ENCODE measurements at places on chromosomes 5 and 9. TPM values are rescaled to one million over a fixed set of nuclear protein-coding genes. Genes with fewer than 3 reads are reported as not detected.

DNA sequence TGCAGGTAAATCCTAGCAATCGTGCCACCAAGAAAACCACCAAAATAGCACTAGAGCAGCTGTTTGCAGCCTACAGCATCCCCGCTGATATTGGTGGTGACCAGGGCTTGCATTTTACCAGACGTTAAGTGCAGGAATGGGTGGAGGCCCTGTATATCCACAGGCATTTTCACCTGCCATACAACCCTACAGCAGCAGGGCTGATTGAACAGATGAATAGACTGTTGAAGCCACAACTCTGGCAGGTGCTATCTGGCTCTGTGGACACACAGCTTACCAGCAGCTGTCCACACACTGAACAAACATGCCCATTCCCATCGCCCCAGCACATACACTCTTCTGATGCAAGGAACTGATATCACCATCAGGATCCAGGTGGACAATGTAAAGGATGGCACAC lies 154.5 kb upstream of the APC start:
- no peak overlapping the region for H3K4me3 ChIP-seq
- H3K36me3 ChIP-seq = no peaks in the 10 kb centered on the region

- H3K4me3 ChIP-seq = no peak overlapping the region
- peak overlapping the region; percentile 69 for H3K27ac ChIP-seq
- H3K27me3 ChIP-seq = no peaks in the 10 kb centered on the region
- DNase-seq = no peak
Observed at GRCh38 chr9:16710888-16711287, 159.6 kb downstream of the BNC2 start.

DNA sequence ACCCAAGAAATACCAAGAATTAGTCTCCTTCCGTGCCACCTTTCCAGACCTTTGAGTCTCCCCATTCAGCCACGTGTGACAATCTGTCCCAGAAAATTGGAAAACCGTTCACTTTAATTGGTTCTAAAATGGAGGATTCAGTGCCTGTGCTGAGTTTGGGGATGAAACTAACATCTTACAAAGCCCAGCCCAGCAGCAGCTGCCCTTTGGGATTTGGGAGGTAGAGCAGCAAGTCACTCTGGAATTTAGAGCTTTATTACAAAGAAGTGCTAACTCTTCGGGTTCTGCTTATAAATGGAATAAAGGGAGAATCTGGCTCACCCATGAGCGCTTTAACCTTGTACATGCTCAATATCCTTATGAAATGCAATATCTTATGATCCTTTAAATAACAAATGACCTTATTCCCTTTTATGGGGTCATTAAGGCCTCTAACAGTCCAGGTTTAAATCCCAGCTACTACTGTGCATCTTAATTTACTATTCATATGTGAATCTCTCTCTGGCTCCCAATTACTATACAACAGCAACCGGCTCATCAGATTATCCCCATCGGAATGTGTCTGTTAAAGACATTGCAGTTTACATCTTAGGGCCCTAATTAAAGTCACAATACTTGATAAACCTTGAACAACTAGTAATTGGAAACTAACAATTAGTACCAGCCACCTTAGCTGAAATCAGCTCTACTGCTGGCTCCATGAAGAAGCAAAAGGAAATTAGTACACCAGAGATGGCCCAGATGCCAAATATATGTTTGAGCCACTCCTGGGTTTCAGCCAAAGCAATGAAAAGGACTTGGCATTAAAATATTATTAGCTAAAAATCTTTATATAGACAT lies 271.8 kb upstream of the SMARCA2 start:
- DNase-seq = no peak
- no peaks in the 10 kb centered on the region for H3K4me1 ChIP-seq
- H3K4me3 ChIP-seq = no peak overlapping the region
- no peaks in the 10 kb centered on the region for H3K27me3 ChIP-seq

- H3K4me3 ChIP-seq = no peak overlapping the region
- no peak overlapping the region for H3K27ac ChIP-seq
- H3K36me3 ChIP-seq = no peaks in the 10 kb centered on the region
- no peaks in the 10 kb centered on the region for H3K4me1 ChIP-seq
Observed at GRCh38 chr5:87069974-87070608, 197.6 kb upstream of the RASA1 start.

- H3K27me3 ChIP-seq = no peaks in the 10 kb centered on the region
- no peak for DNase-seq
- no peak overlapping the region for H3K4me3 ChIP-seq
Observed at GRCh38 chr9:90343991-90344390, 298.6 kb downstream of the DIRAS2 start.

DNA sequence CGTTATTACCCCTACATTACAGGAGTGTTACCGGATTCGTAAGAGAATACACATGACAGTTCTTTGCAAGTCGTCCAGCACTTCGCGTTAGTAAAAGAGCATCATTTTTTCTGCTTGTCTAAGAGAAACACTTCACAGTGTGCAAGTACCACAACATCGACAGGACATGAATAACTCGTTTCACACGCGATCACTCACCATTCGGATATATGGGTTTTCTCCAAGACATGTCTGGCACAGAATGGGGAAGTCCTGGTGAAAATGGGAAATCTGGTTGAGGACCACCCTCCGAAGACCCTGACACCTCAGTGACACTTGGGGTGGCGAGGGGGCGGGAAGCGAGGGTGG lies 642 bp downstream of the RBM22 start:
- peaks cover 35% of the 10 kb centered on the region for H3K36me3 ChIP-seq
- H3K4me1 ChIP-seq = peaks cover 7% of the 10 kb centered on the region
- peak overlapping the region; percentile 99 for H3K27ac ChIP-seq
- H3K27me3 ChIP-seq = no peaks in the 10 kb centered on the region
- no peak for DNase-seq

DNA sequence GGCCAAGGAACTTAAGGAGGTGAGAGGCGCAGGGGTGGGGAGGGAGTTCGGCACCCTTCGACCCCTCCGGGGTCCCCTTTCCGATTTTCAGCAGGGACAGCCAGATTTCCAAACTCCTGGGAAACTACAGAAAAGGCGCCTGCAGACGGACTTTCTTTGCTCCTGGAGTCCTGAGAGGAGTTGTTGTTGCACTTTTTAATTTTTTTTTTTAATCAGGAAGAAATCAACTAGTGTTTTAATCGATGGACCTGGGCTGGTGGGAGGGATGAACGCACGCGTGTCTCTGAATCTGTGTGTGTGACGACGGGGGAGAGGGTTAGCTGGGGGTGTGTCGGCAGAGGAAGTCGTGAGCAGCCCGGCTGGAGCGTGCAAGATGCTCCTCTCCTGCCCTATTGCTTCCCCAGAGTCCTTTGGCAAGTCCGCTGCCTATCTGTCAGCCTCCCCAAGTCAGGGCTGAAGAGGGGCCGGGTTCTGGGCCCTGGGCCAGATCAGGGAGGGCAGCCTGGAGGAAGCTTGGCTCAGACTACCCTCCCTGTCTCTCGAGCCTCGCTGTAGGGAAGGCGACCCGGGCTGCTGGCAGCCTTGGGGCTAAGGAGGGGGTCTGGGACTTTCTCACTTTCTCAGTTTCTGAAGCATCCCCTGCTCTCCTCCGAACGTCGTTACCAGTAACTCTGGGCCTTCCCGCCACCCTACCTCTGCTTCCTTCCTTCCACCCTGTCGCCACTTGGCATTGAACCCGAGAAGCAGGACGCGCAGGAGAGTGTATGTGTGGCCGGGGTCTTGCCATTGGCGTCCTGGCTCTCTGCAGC lies 731 bp downstream of the PRR16 start:
- H3K27ac ChIP-seq = no peak overlapping the region
- no peaks in the 10 kb centered on the region for H3K36me3 ChIP-seq
- H3K4me3 ChIP-seq = peak overlapping the region; percentile 64
- H3K4me1 ChIP-seq = no peaks in the 10 kb centered on the region

DNA sequence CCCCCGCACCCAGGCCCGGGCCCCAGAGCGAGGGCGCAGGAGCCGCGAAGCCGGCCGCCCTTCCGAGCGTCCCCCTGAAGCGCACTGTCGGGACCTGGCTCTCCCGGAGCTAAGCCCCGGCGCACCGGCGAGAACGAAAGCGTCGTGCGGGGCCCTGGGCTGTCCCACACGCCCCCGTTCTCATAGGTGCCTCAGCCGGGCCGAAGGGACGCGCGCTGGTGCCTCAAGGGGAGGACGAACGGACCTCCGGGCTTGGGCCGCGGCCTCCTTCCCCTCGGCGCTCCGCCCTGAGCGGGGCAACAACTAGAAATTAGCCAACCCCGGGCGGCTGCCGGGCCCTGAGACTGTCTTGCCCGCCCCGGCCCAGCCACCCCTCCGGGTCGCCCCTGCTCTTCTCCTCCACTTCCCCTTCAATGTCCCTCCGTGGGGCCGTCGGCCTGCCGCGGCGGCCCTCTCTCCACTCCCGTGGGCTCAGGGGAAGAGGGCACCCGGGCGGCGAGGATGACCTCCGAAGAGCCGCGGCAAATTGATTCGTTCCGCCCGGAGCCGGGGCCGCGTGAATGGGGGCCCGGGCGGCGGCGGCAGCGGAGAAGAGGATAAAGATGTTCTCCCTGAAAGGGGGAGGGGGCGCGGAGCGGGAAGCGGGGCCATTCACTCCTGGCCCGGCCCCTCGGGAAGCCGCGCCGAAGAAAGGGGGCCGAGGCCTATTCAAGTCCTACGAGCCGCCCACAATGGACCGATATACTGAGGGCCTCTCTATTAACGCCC lies 3.5 kb upstream of the PRDM12 start:
- H3K4me3 ChIP-seq = peak overlapping the region; percentile 31
- peaks cover 98% of the 10 kb centered on the region for H3K27me3 ChIP-seq
- peak; percentile 75 for DNase-seq
- H3K4me1 ChIP-seq = peaks cover 4% of the 10 kb centered on the region

DNA sequence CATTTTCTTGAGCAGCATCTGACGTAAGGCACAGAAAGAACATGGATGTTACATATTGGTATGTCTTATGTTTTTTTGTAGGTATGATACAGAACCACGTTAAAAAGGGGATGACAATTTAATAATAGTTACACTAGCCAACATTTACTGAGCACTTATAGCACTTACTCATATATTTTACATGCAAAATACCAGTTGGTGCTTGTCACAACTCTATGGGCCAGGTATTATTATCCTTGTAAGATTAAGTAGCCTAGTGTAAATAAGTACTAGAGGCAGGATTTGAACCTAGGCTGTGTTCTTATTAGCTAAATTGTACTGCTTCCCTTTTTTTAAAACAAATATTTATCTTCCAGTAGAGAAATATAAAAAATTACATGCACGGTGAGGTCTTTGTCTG lies 83.5 kb downstream of the RANBP17 start:
- H3K27ac ChIP-seq = no peak overlapping the region
- H3K4me3 ChIP-seq = no peak overlapping the region
- no peaks in the 10 kb centered on the region for H3K36me3 ChIP-seq
- H3K27me3 ChIP-seq = no peaks in the 10 kb centered on the region

DNA sequence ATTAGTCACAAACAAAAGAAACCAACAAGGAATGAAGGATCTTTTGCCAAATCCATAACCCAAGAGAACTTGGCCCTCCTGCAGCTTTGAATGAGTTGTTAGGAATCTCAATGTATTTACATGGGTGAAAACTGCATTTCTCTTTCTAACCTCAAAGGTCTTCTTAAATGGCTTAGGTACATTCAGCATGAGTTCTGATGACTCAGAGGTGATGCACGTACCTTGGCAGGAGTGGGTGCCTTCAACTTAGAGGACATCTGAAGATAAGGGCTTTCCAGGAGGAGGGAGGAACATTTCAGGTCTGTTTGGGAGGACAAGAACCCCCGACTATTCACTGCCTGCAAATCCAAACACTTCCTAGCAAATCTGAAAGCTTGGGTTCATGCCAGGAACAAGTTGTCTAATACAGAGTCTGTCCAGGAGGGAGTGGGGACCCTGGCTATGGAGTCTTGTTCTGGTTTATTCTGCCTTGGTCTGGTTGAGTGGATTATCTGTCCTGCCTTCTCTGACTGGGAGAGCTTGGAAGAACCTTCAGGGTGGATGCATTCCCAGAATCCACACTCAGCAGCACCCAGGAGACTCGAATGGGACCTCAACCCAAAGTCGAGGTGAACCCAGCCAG lies 65.7 kb downstream of the IRX2 start:
- H3K27me3 ChIP-seq = no peaks in the 10 kb centered on the region
- H3K27ac ChIP-seq = no peak overlapping the region
- H3K4me3 ChIP-seq = no peak overlapping the region
- no peaks in the 10 kb centered on the region for H3K36me3 ChIP-seq

- no peaks in the 10 kb centered on the region for H3K4me1 ChIP-seq
- no peak overlapping the region for H3K4me3 ChIP-seq
- H3K27ac ChIP-seq = no peak overlapping the region
- H3K27me3 ChIP-seq = no peaks in the 10 kb centered on the region
Observed at GRCh38 chr5:86971034-86971571, 296.6 kb upstream of the RASA1 start.

DNA sequence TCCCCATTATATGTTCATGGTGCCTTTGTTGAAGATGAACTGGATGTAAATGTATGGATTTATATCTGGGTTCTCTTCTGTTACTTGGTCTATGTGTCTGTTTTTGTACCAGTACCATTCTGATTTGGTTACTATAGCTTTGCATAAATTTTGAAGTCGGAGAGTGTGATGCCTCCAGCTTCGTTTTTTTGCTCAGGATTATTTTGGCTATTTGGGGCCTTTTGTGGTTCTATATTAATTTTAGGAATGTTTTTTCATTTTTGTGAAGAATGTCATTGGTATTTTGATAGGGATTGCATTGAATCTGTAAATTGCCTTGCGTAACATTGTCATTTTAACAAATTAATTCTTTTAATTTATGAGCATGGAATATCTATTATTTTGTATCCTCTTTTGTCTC lies 36.6 kb upstream of the ZNF366 start:
- H3K27ac ChIP-seq = no peak overlapping the region
- H3K4me1 ChIP-seq = no peaks in the 10 kb centered on the region
- H3K27me3 ChIP-seq = no peaks in the 10 kb centered on the region
- no peak overlapping the region for H3K4me3 ChIP-seq
- H3K36me3 ChIP-seq = no peaks in the 10 kb centered on the region

DNA sequence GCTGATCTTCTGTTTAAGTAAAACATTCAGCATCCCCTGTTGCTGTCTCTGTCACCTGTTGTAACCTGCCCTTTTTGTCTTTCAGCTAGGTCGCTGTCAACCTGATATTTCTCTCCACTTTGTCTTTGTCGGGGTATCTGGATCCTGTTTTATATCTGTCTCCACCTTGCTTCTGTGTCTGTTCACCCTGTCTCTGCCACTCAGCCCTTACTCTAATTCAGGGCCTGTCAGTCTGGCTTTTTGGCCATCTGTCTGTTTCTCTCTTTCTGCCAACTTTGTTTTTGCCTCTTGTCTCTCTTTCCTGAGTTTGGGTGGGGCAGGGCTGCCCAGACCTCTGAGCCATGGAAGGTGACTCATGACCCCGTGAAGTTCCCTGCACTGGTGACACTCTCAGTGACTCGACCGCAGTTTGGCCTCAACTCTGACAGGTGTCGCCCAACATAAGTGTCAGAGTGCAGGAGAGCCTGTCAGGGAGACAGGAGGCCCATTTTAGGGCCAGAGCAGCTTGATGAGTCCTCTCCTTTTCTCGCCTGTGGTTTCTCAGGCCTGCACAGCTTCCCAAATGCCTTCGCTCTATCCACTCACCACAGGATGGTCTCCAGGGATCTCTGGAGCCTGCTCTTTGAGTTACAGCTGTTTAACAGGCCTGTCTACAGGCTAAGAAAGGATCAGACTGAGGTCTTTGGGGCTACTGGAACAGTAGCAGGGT lies 868 bp downstream of the ZBTB43 start:
- DNase-seq = no peak
- no peaks in the 10 kb centered on the region for H3K27me3 ChIP-seq
- no peaks in the 10 kb centered on the region for H3K36me3 ChIP-seq
- no peaks in the 10 kb centered on the region for H3K4me1 ChIP-seq
- no peak overlapping the region for H3K27ac ChIP-seq

The SPATA31C1 gene
- total RNA-seq = not detected

The PCDHB2 gene
- 28.8 TPM for total RNA-seq

The ZNF474 gene
- not detected for total RNA-seq

The KLHL3 gene
- total RNA-seq = 10.5 TPM

The IL4 gene
- not detected for total RNA-seq

The PRSS3 gene
- not detected for total RNA-seq

The SPATA31E1 gene
- total RNA-seq = 0.09 TPM

The GRM6 gene
- not detected for total RNA-seq

The HAVCR2 gene
- total RNA-seq = 0.11 TPM

The THOC3 gene
- total RNA-seq = 87.1 TPM

The LCN12 gene
- 1.7 TPM for total RNA-seq

Data from H1 (cell line).